Activated naive CD4-positive, alpha-beta T cell treated with anti-CD3 and anti-CD28 coated beads for 36 hours (primary cell): ENCODE measurements at places on chromosomes 2 and 18. TPM values are rescaled to one million over a fixed set of nuclear protein-coding genes. Genes with fewer than 3 reads are reported as not detected.

DNA sequence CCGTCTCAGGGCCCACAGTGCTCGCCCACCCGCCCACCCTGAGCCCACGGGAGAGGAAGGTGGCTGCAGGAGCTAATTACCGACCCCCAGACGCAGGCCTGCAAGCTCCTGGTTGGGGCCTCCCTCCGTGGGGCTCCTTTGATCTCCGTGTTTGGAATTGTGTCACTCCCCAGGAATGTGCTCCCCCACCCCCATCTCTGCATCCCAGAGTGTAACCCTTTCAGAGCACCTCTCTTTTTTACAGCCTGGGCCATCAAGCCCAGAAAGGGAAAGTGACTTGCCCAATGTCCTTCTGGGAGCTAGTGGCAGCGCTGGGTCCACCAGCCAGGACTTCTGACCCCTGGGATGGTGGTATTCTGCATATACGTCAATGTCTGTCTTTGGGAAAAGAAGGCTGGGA, 335.1 kb downstream of the CYRIA start:
- no peak for DNase-seq

Gene EPB41L3
- total RNA-seq: 8.7 TPM

GRCh38 chr2:57888463-57888862, 158.1 kb upstream of the VRK2 start:
- DNase-seq: no peak

Gene RGPD4
- 0.07 TPM for total RNA-seq

GRCh38 chr2:9294764-9295163, 88.2 kb downstream of the ASAP2 start:
- no peak for DNase-seq
